ENCODE measurements at places on chromosomes 3 and 15.

DNA sequence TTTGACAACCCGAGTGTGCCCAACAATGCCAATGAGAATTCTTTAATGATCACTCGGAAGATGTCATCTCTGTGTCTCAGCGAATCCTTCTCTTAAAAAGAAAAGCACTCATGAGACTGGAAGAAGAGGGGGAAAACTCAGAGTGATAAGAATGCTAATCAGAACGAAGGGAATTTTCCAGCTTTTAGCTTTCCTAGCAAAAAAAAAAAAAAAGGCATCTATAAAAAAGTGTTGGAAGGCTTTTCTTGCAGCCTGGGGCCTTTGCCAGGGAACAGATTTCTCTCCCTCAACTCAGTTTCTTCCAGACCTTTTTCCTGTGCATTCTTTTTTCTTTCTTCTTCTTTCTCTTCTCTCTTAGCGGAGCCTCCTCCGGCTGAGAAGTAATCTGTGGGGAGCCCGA lies 80.5 kb upstream of the NEO1 start:
- no peak for DNase-seq

- no peak for DNase-seq
Measured at GRCh38 chr3:46524008-46524407, 26.2 kb downstream of the RTP3 start.

- DNase-seq: no peak
Measured at GRCh38 chr3:27986234-27986879, 255.1 kb upstream of the CMC1 start.

- DNase-seq: peak; percentile 60
Measured at GRCh38 chr3:124121379-124122312, 129.7 kb upstream of the ROPN1 start.

DNA sequence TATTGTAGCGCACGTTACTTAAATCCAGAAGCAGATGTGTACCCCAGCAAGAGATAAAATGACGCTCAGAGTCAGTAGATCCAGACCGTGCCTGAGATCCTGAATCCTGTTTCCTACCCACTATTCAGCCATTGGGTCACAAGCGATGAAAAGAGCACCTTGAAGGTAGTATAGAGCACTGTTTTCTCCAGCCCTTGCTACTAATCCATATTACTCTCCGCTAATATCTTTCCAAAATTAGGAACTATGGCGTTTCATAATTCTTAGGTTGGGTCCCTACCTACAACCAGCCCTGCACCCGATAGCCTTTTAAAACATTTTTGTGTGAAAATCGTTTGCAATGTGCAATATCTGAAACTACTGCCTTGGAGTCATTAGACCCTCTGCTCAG lies 596 bp downstream of the BTD start:
- no peak for DNase-seq

- DNase-seq: no peak
Measured at GRCh38 chr15:101534376-101534970, 45.0 kb upstream of the PCSK6 start.

GRCh38 chr3:143586576-143586975 lies 261.7 kb downstream of the SLC9A9 start:
- peak; percentile 82 for DNase-seq

GRCh38 chr3:73070675-73071575 lies 9.5 kb downstream of the EBLN2 start:
- no peak for DNase-seq

DNA sequence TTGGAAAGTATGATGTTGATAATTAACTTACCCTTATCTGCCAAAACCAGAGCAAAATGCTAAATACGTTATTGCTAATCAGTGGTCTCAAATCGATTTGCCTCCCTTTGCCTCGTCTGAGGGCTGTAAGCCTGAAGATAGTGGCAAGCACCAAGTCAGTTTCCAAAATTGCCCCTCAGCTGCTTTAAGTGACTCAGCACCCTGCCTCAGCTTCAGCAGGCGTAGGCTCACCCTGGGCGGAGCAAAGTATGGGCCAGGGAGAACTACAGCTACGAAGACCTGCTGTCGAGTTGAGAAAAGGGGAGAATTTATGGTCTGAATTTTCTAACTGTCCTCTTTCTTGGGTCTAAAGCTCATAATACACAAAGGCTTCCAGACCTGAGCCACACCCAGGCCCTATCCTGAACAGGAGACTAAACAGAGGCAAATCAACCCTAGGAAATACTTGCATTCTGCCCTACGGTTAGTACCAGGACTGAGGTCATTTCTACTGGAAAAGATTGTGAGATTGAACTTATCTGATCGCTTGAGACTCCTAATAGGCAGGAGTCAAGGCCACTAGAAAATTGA lies 59.7 kb downstream of the DCUN1D1 start:
- DNase-seq: no peak

DNA sequence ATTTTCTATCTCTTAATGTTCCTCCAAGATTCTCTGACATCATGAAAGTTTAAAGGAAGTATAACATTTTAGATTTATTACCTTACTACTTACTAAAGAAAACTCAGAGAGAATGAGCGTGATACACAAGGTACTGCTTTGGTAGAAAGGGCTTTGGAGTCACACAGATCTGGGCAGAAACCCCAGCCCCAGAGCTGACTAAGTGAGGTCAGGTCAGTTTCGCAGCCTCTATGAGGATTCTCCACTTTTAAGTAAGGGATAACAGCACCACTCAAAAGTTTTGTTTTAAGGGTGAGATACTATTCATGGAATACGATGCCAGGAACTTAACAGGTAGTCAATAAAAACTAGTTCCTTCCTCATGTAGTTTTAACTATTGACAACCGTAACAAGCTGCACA lies 76.1 kb downstream of the CLDN11 start:
- DNase-seq: no peak

DNA sequence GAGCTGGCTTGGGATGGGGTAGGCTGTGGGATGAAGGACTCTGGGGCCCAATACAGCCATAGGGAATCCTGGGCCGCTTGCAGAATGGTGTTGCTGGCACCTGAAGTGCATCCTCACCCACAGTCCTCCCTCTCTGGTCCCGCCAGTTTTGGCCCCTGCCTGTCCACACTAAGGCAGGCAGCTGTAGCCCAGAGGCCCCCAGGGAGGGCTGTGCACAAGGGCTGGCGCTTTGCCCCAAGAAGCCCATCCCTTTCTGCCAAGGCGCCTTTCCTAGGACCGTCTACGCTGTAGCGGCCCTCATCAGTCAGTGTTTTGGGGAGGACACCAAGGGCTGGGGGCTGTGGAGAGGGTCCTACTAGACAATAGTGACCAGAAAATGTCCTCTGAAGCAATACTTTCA lies 116.2 kb upstream of the ABHD17C start:
- no peak for DNase-seq

DNA sequence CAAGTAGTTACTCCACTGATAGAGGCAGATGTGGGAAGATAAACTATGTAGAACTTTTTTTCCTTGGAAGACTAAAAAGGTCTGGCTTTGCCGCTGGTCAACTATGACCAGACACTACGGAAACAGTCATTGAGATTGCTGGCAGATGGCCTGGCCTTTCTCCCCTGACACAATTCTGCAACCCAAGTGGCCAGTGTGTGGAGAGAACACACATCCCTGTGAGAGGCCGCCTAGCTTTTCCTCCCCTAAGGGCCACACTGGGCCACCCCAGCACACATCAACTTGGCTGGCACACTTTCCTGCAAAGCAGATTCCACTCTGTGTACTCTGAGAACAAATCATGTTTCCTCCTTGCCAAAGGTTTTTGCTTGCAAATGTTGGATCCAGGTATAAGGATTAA lies 10.4 kb upstream of the TJP1 start:
- no peak for DNase-seq

GRCh38 chr3:32367442-32367841 lies 24.2 kb upstream of the CMTM7 start:
- no peak for DNase-seq

GRCh38 chr3:166743481-166744134 lies 636.5 kb downstream of the ZBBX start:
- DNase-seq: no peak

DNA sequence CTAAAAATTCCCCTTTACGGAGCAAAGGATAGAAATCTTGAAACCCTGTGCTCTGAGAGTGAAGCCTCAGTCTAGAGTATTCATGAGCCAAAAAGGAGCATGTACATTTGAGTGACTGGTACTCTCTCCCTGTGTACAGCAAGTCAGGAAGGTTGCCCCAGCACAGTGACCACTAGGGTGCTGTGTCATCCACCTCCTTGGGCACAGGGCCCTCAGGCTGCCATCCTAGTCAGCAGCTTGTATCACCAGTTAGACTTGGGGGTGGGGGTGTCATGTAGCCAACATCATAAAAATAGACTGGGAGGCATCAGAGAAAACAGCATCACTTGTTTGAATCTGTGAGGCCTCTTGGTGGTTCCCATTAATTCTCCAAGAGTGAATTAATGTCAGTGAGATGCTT lies 12.0 kb downstream of the NME9 start:
- DNase-seq: no peak

DNA sequence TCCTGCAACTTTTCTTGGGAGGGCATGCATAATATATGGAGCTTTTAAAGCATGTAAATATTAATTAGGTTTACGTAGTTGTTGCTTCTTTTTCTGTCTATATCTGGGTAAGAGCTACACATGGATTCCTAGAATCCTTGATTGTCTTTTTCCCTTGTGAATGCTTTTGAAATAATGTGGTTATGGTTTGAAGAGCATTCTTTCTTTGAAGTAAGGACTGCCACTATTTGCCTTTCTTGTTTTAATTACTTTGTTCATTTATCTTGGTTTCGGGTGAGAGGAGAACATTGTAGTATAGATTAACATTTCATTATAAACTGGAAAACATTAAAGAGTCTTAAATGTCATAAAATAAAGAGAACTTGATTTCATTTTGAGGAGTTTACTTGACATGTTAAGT lies 674.0 kb downstream of the ZBBX start:
- no peak for DNase-seq

DNA sequence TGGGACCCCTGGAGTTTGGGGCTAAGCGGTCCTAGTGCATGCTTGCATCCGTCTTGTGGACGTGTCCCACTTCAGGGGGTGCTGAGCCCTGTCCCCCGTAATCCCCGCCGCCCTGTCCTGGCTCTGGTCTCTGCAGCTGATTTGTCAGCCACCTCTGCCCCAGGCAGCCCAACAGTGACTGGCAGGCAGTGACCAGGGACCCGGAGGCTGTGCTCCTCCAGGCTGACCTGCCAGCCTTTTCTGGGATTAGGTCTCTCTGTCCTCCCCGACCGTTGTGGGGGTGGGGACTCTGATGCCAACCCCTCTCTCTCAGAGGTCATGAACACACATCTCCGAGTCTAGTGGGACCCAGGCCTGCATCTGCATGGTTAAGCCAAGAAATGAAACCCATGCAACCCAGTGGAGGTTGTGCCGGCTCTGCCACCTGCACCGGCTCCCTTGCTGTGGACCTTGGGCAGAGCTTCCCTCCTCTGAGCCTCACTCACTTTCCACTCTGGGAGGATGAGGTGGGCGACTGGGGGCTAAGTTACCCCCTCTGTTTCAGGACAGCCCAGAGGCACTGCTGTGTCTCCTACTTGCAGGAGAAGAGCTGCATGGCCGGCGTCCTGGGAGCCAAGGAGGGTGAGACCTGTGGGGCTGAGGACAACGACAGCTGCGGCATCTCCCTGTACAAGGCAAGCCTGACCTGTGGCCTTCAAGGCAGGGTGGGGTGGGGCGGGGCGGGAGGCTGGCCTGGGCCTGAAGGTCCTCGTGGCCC lies 60.2 kb downstream of the FBLN2 start:
- DNase-seq: no peak

GRCh38 chr15:59216911-59217310 lies 10.3 kb downstream of the LDHAL6B start:
- DNase-seq: no peak

DNA sequence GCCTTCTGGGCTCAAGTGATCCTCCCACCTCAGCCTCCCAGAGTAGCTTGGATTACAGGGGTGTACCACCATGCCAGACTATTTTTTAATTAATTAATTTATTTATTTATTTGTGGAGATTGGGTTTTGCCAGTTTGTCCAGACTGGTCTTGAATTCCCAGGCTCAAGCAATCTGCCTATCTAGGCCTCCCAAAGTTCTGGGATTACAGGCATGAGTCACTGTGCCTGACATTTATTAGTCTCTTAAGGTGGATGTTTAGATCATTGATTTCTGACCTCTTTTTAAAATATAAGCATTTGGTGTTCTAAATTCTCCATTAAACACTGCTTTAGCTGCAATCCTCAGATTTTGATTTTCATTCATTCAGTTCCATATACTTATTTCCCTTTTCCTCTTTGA lies 15.6 kb downstream of the FBXW12 start:
- DNase-seq: no peak

DNA sequence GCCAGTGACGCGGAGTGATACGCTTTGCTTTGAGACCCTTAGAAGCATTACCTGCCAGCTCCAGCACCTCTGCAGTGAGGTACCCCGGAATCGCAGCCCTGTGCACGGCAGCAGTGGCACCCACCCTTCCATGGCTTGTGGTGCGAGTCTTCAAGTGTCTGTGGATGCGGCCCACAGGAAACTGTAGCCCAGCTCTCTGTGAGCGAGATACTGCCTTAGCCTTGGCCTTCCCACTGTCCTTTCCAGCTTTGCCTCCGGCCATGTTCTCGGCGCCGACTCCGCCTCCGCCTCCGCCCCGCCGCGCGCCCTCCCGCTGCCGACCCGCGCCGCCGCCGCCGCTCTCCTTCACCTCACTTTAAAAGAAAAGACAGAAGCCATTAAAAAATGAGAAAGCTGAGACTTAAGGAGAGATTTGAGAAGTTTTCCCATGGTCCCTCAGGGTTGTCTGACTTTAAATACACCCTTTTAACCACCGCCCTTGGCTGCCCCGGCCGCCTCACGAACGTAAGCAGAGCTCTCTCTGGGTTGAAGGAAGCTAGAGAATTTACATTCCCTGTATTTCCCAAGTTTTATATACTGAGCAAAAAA lies 78.5 kb upstream of the FAM174B start:
- peak; percentile 26 for DNase-seq

DNA sequence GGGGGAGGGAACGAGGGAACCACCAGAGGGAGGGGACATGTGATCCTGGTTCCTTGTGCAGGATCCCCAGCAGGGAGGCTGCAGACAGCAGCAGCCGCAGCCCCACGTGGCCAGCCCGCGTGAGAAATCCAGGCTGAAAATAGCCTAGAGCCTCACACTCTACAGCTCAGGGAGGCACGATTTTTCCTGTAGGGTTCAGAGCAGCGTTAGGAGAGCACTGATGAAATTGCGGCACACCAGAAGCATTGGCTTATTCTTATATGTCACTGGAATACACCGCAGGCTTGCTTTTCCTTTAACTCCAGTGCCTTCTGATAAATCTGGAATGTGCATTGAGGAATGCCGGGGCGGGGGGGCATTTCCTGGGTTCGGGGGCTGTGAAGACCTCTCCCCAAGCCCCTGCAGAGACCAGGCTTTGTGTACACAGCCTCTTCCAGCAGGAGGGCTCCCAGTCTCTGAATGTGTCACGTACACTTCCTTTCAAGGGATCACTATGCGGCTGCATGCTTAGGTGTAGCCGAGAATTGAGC lies 193.0 kb downstream of the ATP10A start:
- DNase-seq: peak; percentile 90

DNA sequence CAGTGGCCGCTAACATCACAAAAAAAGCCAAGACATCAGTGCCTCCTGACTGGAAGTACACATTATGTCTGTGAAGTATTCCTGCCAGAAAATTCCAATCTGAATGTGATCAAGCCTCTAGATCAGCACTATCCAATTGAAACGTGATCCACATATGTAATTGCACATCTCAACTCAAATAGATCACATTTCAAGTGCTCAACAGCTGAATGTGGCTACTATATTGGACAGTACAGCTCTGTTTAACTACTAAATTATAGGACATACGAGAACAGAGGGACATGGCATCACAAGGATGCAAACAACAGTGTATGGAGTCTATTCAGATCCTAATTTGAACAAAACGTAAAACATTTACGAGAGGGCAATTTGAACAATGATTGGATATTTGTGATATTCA lies 542 bp upstream of the UBAP1L start:
- no peak for DNase-seq

- DNase-seq: no peak
Measured at GRCh38 chr3:9310043-9310442, 52.8 kb upstream of the THUMPD3 start.
